ENCODE measurements at places on chromosomes 1 and 21.

DNA sequence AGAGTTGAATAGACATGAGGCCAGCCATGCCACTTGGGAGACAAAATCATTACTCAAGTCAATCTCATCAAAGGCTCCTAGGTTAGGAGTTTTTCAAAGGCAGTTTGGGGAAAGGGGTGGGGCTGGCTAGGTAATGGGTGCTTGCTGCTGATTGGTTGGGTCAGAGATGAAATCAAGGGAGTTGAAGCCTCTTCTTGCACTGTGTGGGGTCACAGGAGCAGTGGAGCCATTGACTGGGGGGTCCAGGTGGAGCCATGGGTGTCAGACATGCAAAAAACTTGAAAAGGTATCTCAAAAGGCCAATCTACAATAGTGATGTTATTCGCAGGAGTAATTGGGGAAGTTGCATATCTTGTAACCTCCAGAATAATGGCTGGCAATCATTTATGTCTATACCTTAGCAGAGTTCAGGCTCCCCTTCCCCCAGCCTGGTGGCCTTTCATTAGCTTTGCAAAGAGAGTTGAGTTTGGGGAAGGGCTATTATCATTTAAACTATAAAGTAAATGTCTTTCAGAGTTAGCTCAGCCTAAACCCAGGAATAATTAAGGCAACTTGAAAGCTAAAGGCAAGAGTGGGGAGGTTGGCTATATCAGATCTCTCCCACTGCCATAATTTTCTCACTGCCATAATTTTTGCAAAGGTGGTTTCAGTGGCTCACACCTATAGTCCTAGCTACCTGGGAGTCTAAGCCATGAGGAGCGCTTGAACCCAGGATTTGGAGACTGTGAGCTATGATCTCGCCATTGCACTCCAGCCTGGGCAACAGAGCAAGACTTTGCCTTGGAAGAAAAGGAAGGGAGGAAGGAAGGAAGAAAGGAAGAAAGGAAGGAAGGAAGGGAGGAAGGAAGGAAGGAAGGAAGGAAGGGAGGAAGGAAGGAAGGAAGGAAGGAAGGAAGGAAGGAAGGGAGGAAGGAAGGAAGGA is 7.8 kb upstream of the PINK1 start:
- no peak for DNase-seq

DNA sequence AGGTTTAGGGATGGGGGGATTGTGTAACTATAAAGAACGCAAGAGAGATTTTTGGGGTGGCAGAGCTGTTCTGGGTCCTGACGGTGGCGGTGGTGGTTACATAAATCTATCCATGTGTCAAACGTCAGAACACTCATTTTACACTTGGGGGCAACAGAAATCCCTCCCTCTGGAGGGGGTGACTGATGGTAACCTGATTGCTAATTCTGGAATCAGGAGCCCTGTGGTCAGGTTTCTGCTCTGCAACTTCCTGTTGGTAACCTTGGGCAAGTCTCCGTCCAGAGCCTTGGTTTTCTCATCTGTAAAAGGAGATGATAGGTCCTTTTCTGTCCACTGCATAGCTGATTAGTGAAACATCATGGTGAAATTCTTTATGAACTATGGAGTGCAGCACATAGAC is 40.9 kb downstream of the ALPL start:
- no peak for DNase-seq

GRCh38 chr1:41222496-41222895 is 19.6 kb downstream of the SCMH1 start:
- DNase-seq, result no peak

- no peak for DNase-seq
These were observed 110.6 kb upstream of the ADAR start for GRCh38 chr1:154718566-154718965.

GRCh38 chr1:64133036-64133435 is 70.4 kb upstream of the UBE2U start:
- no peak for DNase-seq

DNA sequence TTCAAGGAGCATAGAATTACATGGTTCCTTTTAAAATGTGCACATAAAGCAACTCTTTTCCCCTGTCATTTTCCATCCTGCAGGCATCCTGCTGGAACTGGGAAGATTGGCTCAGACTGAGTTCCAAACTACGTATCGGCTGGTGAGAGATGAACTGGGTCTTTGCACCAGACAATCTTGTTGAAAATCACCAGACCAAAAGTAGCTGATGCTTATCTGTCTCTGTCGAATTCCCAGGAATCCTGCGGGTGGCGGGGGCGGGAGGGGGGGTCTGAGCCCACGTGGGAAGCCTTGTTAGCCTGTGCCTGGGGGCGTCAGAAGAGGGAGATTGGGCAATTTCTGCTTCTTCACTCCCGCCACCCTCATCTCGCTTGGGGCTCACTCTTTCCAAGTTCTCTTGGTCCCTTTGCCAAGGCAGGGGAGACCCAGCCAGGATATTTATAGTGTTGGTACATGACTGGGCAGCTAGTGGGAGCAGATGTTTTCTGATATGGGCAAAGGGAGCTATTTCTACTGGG is 90.1 kb upstream of the SLC25A33 start:
- no peak for DNase-seq

DNA sequence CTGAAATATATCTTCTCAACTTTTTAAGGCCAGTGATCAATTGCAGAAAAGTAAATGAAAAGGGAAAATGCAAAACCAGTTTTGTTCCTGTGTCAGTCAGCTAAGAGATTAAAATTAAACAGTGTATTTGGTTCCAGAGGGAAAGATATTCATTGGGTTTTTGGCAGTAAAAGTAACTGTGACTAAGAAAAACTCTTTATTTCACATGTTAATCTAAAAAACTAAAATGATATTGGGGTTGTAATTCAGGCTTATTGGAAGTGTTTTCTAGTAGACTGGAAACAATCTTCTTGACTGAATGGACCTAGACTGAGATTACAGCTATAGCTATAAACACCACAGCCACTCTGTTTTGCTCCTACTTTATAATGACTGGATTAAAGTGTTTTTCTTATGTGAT is 413.9 kb downstream of the ADGRL2 start:
- DNase-seq, result no peak

GRCh38 chr1:178976541-178976940 is 49.2 kb upstream of the FAM20B start:
- no peak for DNase-seq

DNA sequence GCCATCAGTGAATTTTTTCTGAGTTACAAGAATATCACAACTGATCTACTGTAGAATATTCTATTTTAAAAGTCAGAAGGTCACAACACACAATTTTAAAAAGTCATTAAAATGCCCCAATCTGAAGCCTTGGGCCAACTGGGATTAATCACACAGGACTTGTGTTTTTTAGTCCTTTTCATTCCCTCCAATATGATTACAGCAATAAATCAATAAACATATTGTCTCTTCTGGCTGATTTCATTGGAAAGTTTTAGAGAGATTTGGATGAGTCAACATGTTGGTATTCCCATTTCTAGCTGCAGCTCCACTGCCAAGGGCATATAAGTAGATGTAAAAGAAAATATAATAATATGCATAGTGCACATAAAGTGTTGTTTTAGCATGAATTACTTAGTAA is 85.8 kb downstream of the NIBAN1 start:
- no peak for DNase-seq

GRCh38 chr1:23980728-23981070 is 572 bp upstream of the SRSF10 start:
- peak; percentile 71 for DNase-seq

GRCh38 chr1:212565079-212565478 is 43.5 kb upstream of the ATF3 start:
- DNase-seq, result no peak

DNA sequence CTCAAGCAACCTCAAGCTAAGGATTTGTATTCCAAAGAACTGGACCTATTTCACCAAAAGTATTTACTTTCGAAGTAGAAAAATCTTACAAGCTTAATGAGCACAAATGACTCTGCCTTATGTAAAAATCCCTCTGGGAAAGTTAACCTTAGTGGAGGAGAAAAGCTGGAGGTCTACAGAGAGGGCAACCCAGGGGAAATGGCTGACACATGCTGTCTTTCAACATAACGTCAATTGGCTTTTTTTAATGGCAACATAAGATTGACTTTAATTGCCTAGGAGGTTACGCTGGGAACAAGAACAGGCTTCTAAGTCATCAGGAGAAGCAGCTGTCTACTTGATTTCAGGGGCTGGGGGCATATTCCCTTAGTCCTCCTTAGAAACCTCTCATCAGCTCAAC is 52.3 kb downstream of the UTP25 start:
- DNase-seq, result no peak

GRCh38 chr21:35540950-35541638 is 492.0 kb upstream of the RUNX1 start:
- no peak for DNase-seq

DNA sequence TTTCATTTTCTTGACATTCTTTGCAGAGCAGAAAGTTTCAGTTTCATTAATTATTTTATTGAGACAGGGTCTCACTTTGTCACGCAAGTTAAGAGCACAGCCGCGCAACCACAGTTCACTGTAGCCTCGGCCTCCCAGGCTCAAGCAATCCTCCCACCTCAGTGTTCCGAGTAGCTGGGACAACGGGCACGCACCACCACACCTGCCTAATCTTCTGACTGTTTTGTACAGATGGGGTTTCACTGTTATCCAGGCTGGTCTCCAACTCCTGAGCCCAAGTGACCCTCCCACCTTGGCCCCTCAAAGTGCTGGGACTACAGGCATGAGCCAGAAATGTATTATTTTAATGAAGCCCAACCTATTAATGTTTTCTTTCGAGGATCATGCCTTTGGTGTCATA is 3.0 kb upstream of the SPATC1L start:
- DNase-seq, result no peak

DNA sequence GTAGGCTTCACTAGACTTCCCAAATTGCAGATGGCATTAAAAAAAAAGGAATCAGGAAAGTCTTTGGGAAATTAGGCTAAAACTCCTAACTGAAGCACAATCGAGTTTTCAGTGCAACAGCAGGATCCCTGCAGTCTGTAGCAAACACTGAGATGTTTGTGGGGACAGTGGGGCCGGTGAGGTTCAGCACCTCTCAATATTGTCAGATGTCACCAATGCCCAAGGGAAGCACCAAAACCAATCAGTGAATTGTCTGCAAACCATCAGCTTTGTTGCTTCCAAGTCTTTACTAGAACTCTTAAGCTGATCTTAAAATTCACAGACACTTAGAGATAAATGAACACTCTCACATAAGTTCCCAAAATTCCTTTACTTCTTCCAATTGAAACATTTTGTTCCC is 2.6 kb downstream of the ERG start:
- DNase-seq, result no peak

DNA sequence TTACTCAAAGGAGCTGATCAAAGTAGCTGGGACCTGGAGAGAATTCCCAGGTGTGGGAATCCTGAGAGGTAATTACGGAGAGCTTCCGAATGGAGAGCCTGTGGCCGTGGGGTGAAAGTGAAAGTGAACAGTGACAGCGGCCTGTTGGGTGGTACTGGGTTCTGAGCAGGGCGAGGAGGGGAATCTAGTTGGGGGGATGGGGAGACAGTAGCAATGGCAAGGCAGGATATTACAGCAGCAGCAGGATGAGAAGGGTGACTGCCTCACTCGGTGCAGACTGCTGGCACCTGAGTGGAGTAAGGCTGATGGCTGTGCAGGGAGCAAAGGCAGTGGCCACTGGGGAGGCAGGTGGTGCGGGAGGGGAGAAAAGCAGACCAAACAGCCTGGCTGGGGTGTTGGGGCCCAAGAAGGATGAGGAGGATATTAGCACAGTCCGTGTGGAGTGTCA is 70.3 kb upstream of the PRDX6 start:
- DNase-seq, result no peak

GRCh38 chr1:66982561-66983260 is 57.9 kb downstream of the MIER1 start:
- DNase-seq, result no peak

DNA sequence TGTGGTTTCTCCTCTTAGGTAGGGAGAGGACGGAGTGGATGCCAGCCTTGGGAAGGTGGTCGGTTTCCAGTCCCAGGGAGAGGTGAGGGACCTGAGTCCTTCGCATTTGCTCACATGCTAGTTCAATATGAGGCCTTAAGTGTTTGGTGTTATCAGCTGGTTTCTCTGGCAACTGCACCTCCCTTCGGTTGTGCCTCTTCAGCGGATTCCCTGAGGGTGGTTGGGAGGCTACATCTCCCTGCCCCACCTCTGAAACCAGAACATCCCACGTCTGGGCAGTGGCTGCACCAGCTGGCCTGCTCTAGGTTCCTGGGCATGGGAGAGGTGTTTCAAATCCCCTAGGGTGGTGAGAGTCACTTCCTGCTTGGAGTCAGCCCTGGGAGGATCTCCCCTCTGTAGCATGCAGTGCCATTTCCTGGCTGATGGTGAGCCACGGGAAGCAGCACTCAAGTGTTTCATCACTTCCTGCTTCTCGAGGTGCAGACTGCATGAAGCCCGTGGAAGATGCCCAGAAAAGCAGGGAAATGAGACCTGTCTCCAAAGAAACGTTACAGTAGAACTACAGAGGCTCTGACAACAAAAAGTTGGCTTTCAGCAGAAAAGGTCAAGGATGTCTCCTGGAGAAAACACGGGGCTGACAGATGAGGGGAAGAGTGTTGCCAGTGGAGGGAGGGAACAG is 4.5 kb downstream of the TMEM125 start:
- DNase-seq, result peak; percentile 43

DNA sequence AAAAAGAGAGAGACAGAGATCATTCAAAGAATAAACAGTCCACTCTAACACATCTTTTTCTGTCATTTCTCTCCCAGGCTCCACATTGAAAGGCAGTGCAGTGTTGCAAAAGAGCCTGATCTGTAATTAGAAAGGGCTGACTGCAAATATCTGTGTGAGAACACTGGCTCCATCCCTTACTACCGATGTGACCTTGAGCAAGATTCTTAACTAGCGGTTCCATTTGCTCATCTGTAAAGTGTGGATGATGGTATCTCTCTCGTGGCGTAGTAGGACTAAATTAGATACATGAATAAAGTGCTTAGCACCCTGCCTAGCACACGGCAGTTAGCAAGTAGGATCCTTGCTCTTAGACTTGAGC is 26.9 kb upstream of the SLC44A3 start:
- no peak for DNase-seq

DNA sequence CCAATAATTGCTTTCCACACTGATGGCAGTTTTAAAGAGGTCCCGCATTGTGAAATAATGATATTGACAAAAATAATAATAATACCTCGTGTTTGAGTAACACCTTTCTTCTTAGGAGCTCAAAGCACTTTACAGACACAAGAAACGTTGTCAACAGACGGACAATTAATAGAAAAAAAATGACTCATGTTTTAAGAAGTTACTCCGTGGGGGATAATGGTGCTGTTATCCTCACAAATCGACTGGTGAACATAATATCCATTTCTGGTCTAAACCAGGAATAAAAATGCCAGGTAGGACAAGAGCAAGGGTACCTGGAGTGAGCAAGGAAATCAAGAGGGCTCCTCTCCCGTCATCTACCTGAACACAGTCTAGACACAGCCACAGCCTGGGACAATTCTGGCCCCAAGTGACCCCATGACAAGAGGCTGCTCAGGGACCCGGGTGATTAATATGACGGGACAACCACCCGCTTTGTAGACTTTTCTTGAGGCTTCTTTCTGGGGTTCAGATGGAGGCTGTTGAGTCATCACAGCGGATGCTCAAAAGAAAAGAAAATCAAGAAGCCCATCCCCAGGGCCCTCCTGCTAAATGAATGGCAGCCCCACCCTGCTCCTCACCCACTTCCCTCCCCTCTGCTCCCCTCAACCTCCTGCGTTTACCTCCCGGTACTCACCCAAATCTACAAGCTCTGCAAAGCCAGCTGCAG is 146.2 kb upstream of the IRF2BP2 start:
- no peak for DNase-seq

All from stimulated activated CD4-positive, alpha-beta T cell treated with anti-CD3 and anti-CD28 coated beads, Interleukin-15, amount 100 ng/mL, for 24 hours (primary cell).